Sciatic nerve (tissue), 2 donors: ENCODE measurements at places on chromosomes 11 and 22. TPM values are rescaled to one million over a fixed set of nuclear protein-coding genes. Genes with fewer than 3 reads are reported as not detected.
A peak's percentile ranks its signal among the peaks of the same experiment; 100 is the strongest.

DNA sequence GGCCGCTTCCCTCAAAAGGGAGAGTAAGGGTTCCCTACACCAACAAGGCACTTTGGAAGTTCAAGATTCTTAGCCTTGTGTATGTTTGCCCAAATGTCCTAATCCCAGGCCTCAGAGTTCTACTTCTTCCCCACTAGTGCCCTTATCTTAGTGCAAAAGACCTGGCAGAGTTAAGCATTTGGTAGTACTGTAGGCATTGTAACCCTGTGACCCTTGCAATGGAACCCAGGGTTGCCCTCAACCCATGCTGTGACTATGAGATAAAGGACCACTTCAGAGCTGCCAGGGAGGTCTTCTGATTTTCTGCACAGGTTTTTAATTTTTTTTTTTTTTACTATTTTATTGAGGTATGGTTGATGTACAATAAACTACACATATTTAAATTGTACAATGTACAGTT, 65.1 kb downstream of the C11orf65 start:
- DNase-seq, result no peak

- DNase-seq, result no peak
Observed at GRCh38 chr11:131537196-131537595, 166.8 kb downstream of the NTM start.

KRTAP5-7 gene
- 0.58 TPM for total RNA-seq

DNA sequence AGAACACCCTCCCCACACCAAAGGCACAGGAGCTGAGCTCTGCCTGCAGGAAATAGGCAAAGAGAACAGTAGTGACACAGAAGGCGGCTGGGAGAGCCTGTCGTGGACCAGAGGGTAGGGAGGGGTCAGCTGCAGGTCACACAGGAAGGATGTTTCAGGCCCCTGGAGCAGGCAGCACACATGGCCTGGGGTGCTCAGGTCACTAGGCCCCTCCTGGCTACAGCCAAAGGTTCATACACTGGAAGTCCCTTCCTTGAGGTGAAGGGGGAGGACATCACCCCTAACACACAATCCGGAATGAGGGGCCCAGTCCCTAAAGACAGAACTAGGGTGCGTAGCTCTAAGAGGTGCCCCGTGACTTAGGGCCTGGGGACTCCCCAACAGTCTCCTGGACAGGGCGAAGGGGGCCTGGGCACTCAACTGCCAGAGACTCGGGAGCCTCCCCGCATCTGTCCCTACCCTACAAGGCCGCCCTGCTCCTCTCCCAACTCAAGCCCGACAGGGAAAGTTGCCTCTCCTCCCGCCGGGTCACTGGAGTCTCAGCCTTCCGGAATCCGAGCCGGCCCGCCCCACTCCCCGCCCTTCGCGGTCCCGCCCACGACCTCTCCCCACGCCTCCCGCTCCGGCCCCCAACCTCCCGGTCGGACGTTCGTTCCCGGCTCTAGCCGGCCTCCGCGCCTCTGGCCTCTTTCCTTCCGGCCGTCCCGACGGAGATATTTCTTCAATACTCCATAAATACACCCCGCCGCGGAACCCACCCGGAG, at the start of gene CYB5R2:
CYB5R2 (minus strand) TSS at position 541 of the 764 bp plus-strand sequence. CDS start 675 bp downstream, outside the sequence.
- peak; percentile 91 for DNase-seq

DNA sequence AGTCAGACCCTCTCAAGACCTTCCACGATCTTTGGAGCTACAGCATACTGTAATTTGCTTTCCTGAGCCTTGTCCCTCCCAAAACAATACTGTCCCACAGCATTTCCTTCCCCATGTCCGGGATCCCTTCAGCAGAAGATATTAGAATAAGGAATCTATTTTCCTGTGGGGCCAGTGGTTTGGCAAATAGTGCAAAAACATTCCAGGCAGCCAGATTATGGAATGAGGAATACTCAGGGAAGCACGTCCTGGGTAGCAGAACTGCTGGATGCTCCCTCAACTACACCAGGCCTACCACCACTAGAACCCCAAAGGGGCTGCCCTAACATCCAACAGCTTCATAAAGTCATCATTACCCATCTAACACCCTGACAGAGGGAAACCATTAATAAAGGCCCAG, 61.5 kb downstream of the AAMDC start:
- no peak for DNase-seq
